ENCODE measurements at places on chromosomes 2 and 18. TPM values are rescaled to one million over a fixed set of nuclear protein-coding genes. Genes with fewer than 3 reads are reported as not detected.
A peak's percentile ranks its signal among the peaks of the same experiment; 100 is the strongest.

- peak; percentile 30 for DNase-seq
Measured at GRCh38 chr2:220687231-220687843, 884.8 kb downstream of the EPHA4 start.

GRCh38 chr2:205675861-205676516 lies 6.3 kb upstream of the NRP2 start:
- DNase-seq, result no peak

DNA sequence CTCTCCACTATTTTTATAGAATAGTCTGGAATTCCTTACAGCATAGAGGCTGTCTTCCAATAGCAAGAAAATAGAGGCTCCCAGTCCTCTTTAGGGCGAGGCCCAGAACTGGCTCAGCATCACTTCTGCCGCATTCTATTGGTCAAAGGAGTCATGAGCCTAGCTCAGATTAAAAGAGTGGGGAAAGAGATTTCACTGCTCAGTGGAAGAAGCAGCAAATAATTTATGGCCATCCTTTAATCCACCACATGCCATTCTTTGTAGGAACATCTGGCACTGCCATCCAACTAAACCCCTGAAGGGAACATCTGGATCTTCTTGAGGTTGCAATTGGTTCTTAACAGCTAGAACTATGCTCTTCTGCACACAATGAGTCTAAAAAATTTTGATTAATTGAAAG lies 43.4 kb upstream of the NEUROD1 start:
- DNase-seq, result no peak

- no peak for DNase-seq
Measured at GRCh38 chr2:161104054-161104553, 56.1 kb upstream of the TANK start.

- no peak for DNase-seq
Measured at GRCh38 chr2:19710230-19710629, 191.6 kb downstream of the TTC32 start.

GRCh38 chr18:78528411-78529258 lies 451.0 kb upstream of the SALL3 start:
- no peak for DNase-seq

DNA sequence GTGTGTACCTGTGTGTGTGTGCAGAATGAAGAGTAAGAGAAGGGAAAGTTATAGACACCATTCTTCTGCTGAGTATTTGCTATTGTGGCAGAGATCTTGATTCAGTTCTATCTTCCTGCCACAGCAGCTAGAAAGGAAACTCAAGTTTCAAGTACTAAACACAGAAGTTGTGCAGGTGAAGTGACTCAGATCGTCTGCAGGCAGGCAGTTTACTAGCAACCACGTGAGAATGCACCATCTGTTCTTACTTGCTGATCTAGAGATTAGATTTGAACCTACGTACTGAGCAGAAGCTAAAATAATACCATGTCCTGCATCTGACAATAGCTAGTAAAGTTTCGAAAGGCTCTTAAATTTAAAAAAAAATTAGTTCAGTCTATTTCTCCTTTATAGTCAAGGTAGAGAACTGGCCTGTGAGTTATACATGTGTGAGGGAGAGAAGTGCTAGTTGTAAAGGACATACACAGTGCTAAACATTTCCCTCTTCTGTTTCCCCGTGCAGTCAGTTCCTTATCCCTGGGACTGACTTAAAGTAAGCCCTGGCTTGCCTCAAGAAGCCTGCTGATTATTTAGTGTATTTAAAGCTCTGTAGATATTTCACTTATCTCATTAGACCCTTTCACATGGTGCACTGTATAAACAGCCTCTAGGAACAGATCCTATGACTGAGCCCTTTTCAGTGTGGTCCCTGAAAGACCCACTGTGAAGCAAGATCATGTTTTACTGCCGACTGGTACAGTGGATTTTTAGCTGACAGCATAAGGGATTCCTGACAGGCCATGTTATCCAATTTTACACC lies 45.0 kb downstream of the SLC38A11 start:
- peak; percentile 36 for DNase-seq

GRCh38 chr18:43405097-43405496 lies 127.8 kb upstream of the SYT4 start:
- no peak for DNase-seq

Gene CHRNG
- not detected for total RNA-seq

Gene TANC1
- total RNA-seq, result 0.47 TPM

Gene PJVK
- total RNA-seq, result 2.5 TPM

Gene LIPG
- total RNA-seq, result 0.88 TPM

- DNase-seq, result peak; percentile 26
Measured at GRCh38 chr2:96320728-96321622, 4.1 kb upstream of the ITPRIPL1 start.

DNA sequence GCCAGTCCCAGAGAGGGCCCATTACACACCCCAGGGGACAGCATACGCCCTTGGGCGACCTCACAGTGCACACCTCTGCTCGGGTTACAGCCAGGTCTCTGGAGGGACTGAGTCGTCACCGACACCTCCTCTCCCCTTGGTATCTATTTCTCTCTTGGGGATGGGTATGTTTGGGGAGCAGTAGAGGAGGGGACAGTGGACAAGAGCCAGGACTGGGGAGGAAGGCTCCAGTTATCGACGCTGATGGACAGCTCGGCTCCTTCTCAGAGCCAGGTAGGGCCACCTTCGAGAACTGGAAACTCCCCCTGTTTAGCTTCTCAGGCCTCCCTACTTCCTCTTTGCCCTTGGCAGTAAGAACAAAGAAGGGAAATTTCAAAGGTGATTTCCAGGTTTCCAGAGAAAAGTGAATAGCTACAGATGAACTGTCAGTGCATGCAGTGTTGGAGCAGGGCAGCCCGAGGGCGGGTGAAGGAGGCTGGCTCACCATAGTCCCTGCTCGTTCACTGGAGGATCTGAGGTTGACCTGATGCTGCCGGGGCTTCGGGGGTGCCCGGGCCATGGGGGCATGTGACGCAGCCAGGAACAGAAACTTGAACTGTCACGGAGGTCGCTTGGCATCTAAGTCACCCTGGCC lies 4.4 kb upstream of the SEMA4C start:
- no peak for DNase-seq

DNA sequence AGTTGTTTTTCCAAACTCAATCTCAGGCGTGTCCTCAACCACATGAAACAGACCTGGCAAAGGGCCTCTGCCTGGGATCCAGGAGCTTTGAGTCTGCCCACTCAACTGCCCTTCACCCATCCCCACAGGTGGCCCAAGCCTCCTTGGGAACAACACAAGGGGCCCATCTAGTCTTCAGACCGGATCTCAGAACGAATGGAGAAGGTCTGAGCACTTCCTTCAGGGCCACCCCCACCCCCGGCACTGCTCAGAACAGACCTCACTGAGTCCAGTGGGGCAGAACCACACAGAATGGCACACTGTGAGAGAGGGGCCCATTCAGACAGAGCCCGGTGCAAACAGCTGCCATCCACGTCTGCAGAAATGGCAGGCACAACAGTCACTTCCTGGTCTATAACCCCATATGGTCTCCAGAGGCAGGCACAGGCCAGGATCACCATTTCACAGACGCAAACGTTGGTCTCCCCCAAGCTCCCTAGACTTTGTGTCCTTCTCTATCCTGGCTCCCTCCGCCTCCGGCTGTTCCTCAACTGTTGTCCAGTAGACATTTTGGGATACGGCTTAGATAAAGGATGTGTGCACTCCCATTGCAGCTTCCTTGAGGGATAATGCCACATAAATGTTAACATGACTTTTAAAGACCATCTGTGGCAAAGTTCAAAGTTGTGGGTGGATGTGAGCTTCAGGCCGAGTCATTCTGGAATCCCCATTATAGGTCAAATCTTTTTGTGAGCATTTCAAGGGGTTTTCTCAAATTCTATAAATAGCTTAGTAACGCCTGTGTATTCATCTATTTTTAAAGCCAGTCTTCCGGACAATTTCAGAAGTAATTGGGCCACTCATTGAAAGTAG lies 149.7 kb downstream of the SMAD7 start:
- no peak for DNase-seq

GRCh38 chr2:13660231-13660630 lies 943.5 kb downstream of the TRIB2 start:
- DNase-seq, result no peak

- no peak for DNase-seq
Measured at GRCh38 chr18:55244546-55244945, 285.3 kb upstream of the CCDC68 start.

GRCh38 chr2:229920011-229920641 lies 1.7 kb downstream of the TRIP12 start:
- DNase-seq, result no peak
